ENCODE measurements at places on chromosomes 5 and 9. TPM values are rescaled to one million over a fixed set of nuclear protein-coding genes. Genes with fewer than 3 reads are reported as not detected.

TMC1 gene
- total RNA-seq: 0.26 TPM

PCSK5 gene
- 18.7 TPM for total RNA-seq

TLE1 gene
- total RNA-seq: 29.2 TPM

MACIR gene
- 8.0 TPM for total RNA-seq

PTGS1 gene
- 12.9 TPM for total RNA-seq

ATP10B gene
- 0.09 TPM for total RNA-seq

NDUFB6 gene
- total RNA-seq: 51.2 TPM

PCDHB3 gene
- total RNA-seq: 3.9 TPM

SLCO6A1 gene
- total RNA-seq: not detected

HAND1 gene
- not detected for total RNA-seq

C6 gene
- 0.79 TPM for total RNA-seq

PCDHAC1 gene
- 6.7 TPM for total RNA-seq

PCDHB2 gene
- 6.6 TPM for total RNA-seq

C5orf46 gene
- total RNA-seq: not detected

SPINK6 gene
- not detected for total RNA-seq

RNF183 gene
- not detected for total RNA-seq

PTPN3 gene
- total RNA-seq: 15.9 TPM

C5orf52 gene
- not detected for total RNA-seq

SPATA6L gene
- total RNA-seq: 10.1 TPM

CFAP77 gene
- total RNA-seq: 2.4 TPM

SEMA6A gene
- total RNA-seq: 24.8 TPM

ELAVL2 gene
- 0.35 TPM for total RNA-seq

LCN9 gene
- not detected for total RNA-seq

MTMR12 gene
- total RNA-seq: 27.9 TPM

NUTM2G gene
- total RNA-seq: not detected

SLC23A1 gene
- total RNA-seq: 0.84 TPM

FRMPD1 gene
- not detected for total RNA-seq

ARHGEF37 gene
- total RNA-seq: 7.3 TPM

PCDHGA9 gene
- 4.0 TPM for total RNA-seq

RHOBTB3 gene
- total RNA-seq: 93.0 TPM

MSMP gene
- 1.1 TPM for total RNA-seq

NR4A3 gene
- total RNA-seq: 4.9 TPM

PCDHGA12 gene
- total RNA-seq: 6.0 TPM

PGM5 gene
- total RNA-seq: 12.7 TPM

All from left lung (tissue), 14 donors.